ENCODE measurements at places on chromosomes 13 and 19.

- H3K4me3 ChIP-seq: no peak overlapping the region
- peaks cover 17% of the 10 kb centered on the region for H3K4me1 ChIP-seq
- peaks cover 21% of the 10 kb centered on the region for H3K36me3 ChIP-seq
- DNase-seq: no peak
- H3K27ac ChIP-seq: no peak overlapping the region
Measured at GRCh38 chr13:41048640-41049039, 12.7 kb upstream of the WBP4 start.

DNA sequence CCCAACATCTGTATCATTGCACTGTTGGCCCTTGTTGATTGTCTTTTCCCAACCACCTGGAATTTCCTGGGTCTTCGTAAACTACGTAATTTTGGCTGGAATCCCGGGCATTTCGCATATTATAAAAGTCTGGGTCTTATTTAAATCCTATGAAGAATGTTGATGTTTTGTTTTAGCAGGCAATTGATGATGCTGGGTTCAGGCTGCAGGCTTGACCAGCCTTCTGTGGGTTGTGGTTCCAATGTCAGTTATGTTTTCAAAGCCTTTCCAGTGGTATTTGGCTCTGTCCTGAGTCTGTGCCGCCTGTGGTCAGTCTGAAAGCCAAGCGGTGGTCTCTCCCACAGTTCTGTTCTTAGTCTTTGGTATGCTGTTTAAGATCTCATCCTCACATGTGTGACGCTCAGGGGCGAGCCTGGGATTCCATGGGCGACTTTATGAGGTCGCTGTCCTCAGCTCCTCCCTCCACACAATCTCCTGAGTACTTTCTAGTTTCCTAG, 12.4 kb downstream of the SLC35E1 start:
- H3K4me1 ChIP-seq: peaks cover 20% of the 10 kb centered on the region
- H3K27me3 ChIP-seq: no peaks in the 10 kb centered on the region
- DNase-seq: no peak

GRCh38 chr13:49635599-49636433, 7.5 kb downstream of the ARL11 start:
- no peaks in the 10 kb centered on the region for H3K36me3 ChIP-seq
- H3K4me1 ChIP-seq: peaks cover 4% of the 10 kb centered on the region
- H3K27ac ChIP-seq: no peak overlapping the region
- peak overlapping the region; percentile 52 for H3K4me3 ChIP-seq
- no peaks in the 10 kb centered on the region for H3K27me3 ChIP-seq

DNA sequence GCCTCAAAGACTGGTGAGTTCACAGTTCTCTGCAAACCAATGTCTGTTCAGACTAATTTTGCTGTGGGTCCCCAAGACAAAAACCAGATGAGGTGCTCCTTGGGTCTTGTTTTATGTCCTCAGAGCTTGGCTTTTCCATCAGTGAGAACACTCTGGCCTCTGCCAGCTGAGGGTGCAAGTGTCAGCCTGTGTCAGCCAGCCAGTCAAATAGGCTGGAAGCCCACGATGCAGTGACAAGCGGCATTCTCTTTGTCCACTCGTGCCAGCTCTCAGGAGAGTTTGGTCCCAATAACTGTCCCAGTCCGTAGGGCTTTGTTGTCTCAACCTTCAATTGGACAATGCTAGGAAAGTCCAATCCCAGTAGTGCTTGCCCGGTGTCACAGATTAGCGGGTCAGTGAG, 9.4 kb upstream of the AKT2 start:
- no peak overlapping the region for H3K4me3 ChIP-seq
- H3K36me3 ChIP-seq: no peaks in the 10 kb centered on the region
- H3K4me1 ChIP-seq: no peaks in the 10 kb centered on the region
- DNase-seq: no peak
- H3K27me3 ChIP-seq: no peaks in the 10 kb centered on the region
- H3K27ac ChIP-seq: no peak overlapping the region

GRCh38 chr13:25778365-25778764, 273.5 kb downstream of the SHISA2 start:
- no peaks in the 10 kb centered on the region for H3K27me3 ChIP-seq
- no peaks in the 10 kb centered on the region for H3K4me1 ChIP-seq
- H3K36me3 ChIP-seq: no peaks in the 10 kb centered on the region
- H3K4me3 ChIP-seq: no peak overlapping the region
- DNase-seq: no peak

- no peak overlapping the region for H3K27ac ChIP-seq
- H3K4me1 ChIP-seq: no peaks in the 10 kb centered on the region
- no peaks in the 10 kb centered on the region for H3K36me3 ChIP-seq
- H3K27me3 ChIP-seq: no peaks in the 10 kb centered on the region
- H3K4me3 ChIP-seq: no peak overlapping the region
Measured at GRCh38 chr13:112452380-112453206, 76.4 kb downstream of the SPACA7 start.

GRCh38 chr13:21071924-21072323, 10.5 kb upstream of the LATS2 start:
- H3K4me3 ChIP-seq: no peak overlapping the region
- no peaks in the 10 kb centered on the region for H3K36me3 ChIP-seq
- no peak overlapping the region for H3K27ac ChIP-seq

GRCh38 chr13:20270163-20270865, 38.2 kb upstream of the GJB6 start:
- DNase-seq: no peak
- no peak overlapping the region for H3K4me3 ChIP-seq
- H3K36me3 ChIP-seq: no peaks in the 10 kb centered on the region
- no peaks in the 10 kb centered on the region for H3K4me1 ChIP-seq

DNA sequence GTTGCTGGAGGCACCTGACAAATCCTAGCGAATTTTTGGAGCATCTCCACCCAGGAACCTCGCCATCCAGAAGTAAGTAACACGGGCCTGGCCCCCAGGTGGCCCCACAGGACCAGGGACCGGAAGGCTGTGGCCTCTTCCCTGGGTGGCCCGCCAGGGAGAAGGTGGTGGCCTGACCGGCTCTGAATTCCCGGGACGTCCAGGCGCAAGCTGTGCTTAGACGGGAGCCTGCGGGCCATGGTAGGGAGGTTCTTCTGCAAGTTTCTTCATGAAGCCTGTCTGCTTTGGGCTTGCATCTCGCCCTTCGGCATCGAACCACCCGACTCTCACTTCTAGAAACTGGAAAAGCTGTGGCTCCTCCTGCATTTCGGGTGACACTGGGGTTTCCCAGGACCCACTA, 47.4 kb downstream of the KDM4B start:
- no peak for DNase-seq
- no peak overlapping the region for H3K27ac ChIP-seq
- H3K36me3 ChIP-seq: peaks cover 8% of the 10 kb centered on the region
- H3K4me1 ChIP-seq: peaks cover 2% of the 10 kb centered on the region
- H3K27me3 ChIP-seq: no peaks in the 10 kb centered on the region

- no peak within 1 kb of the TSS for H3K27ac ChIP-seq
- peaks cover 8% of the 10 kb centered on the region for H3K27me3 ChIP-seq
Measured at GRCh38 chr19:7762719-7763293, at the start of gene CLEC4M. Gene CLEC4M (plus strand): TSS chr19:7763243. CDS start chr19:7763267, 24 bp downstream.

- no peaks in the 10 kb centered on the region for H3K27me3 ChIP-seq
- no peak overlapping the region for H3K27ac ChIP-seq
- no peaks in the 10 kb centered on the region for H3K36me3 ChIP-seq
Measured at GRCh38 chr13:74871369-74872070, 610.4 kb downstream of the TBC1D4 start.

DNA sequence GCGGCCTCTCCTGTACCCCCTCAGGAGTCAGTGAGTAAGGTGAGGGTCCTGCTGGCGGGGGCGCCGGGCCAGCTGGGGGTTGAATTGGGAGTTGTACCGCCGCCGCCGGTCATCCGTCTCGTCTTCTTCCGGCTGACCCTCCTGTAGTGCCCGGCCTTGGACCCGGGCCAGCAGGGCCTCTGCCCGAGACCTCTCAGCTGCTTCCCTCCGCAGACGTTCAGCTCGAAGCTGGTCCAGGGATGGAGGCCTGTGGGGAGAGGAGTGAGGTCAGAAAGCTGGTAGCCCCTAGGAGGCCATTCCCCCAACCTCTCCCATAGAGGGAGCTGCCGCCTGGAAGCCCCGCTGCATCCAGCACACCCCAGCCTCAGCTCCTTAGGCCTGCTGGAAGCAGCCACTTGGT, 3.8 kb downstream of the LENG1 start:
- peaks cover 49% of the 10 kb centered on the region for H3K4me1 ChIP-seq
- peaks cover 58% of the 10 kb centered on the region for H3K36me3 ChIP-seq
- no peaks in the 10 kb centered on the region for H3K27me3 ChIP-seq
- DNase-seq: no peak

DNA sequence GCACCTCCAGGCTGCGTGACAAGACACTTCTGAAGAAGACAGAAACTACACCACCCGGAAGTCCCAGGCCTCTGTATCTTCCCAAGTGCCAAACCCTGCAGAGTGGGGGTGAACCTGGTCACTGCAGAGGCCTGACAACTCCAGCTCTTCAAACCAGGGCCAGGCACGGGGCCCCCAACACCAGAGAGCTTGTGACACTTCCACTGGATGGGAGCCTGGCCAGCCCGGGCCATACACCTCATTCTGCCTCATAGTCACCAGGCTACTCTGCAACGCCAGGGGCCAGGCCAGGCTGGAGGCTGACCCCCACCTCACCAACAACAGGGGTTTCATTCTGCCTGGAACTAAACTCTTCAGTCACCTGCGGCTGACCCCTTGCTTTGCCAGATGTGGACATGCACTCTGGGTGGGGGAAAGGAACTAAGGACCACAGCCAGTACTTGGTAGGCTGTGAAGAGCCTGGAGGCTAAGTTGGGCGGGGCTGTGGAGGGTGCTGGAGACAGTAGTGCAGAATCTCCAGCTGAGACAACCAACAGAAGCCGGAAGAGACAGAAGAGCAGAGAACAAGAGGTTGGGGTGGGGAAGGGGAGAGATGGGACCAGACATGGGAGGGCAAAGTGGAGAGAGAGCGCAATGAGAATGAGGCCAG, 23.0 kb downstream of the TUBA3C start:
- no peak overlapping the region for H3K27ac ChIP-seq
- no peaks in the 10 kb centered on the region for H3K27me3 ChIP-seq
- H3K36me3 ChIP-seq: no peaks in the 10 kb centered on the region
- DNase-seq: no peak

- no peak overlapping the region for H3K4me3 ChIP-seq
- H3K36me3 ChIP-seq: no peaks in the 10 kb centered on the region
- peaks cover 4% of the 10 kb centered on the region for H3K27me3 ChIP-seq
- no peak overlapping the region for H3K27ac ChIP-seq
- no peaks in the 10 kb centered on the region for H3K4me1 ChIP-seq
Measured at GRCh38 chr19:15149737-15150136, 42.5 kb downstream of the SYDE1 start.

DNA sequence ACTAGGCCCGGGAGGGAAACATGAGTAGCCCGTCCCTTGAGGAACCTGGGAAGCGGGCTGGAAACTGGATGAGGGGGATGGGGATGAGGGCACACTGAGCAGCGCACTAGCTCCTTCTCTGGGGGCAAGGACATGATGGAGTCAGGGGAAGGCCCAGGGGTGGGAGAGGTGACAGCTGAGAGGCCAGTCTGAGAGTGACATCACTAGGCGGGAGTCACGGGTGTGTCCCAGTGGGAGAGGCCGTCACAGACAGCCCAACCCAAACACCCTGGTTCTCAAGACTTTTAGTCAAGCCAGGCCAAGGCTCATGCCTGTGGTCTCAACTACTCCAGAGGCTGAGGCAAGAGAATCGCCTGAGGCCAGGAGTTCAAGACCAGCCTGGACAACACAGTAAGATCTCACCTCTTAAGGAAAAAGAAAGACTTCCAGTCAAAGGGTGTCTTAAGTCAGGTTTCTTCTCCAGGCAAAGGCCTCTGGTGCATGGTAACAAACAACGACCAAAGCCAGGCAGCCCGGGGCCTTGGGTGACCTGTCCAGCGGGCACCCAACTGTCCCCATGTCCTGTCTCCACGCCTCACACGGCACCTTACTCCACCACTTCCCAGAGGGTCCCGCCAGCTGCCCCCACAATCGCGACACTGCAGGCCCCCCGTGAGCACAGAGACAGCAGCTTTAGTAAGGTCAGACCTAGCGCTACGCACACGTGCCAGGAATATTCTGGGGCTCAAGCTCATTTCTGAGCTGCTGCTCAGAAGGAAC, 25.5 kb upstream of the TIMM44 start:
- no peak for DNase-seq
- H3K27me3 ChIP-seq: no peaks in the 10 kb centered on the region
- H3K4me3 ChIP-seq: no peak overlapping the region
- H3K27ac ChIP-seq: no peak overlapping the region

- no peak for DNase-seq
- peak overlapping the region; percentile 31 for H3K27ac ChIP-seq
- peaks cover 45% of the 10 kb centered on the region for H3K4me1 ChIP-seq
- peaks cover 66% of the 10 kb centered on the region for H3K36me3 ChIP-seq
- H3K27me3 ChIP-seq: no peaks in the 10 kb centered on the region
Measured at GRCh38 chr19:38700350-38700901, 43.8 kb downstream of the CAPN12 start.

GRCh38 chr19:16435999-16436650, 35.6 kb downstream of the EPS15L1 start:
- DNase-seq: no peak
- H3K4me3 ChIP-seq: no peak overlapping the region
- no peaks in the 10 kb centered on the region for H3K27me3 ChIP-seq
- H3K27ac ChIP-seq: peak overlapping the region; percentile 30

DNA sequence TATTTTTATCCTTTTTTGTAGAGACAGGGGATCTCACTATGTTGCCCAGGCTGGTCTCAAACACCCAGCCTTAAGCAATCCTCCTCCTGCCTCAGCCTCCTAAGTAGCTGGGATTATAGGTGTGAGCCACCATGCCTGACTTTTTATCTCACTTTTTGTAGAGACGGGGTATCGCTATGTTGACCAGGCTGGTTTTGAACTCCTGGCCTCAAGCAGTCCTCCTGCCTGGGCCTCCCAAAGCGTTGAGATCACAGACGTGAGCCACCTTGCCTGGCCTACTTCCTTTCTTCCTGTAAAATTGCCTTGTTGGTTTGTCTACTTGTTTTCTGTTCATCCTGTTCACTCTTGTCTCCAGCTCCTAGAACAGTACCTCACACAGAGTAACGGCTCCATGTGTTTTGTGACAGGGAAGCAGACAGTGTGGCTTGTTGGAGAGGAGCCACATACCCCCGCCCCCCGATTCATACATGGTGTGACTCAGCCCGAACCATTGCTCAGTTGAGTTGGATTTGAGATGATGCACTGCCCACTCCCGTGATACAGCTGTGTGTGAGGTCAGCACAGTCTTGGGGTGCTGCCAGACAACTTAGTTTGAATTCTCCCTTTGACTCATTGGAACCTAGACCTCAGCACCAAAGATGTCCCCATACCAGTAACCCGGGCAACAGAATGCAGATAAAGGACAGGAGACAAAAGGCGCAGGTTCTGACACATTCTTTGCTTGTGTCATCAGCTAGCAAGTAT, 34.2 kb downstream of the GPR42 start:
- no peak overlapping the region for H3K27ac ChIP-seq
- peaks cover 16% of the 10 kb centered on the region for H3K4me1 ChIP-seq
- no peaks in the 10 kb centered on the region for H3K36me3 ChIP-seq
- H3K27me3 ChIP-seq: peaks cover 16% of the 10 kb centered on the region

GRCh38 chr13:104597546-104598180, 1531.4 kb upstream of the SLC10A2 start:
- no peaks in the 10 kb centered on the region for H3K27me3 ChIP-seq
- H3K27ac ChIP-seq: no peak overlapping the region
- DNase-seq: no peak
- no peaks in the 10 kb centered on the region for H3K4me1 ChIP-seq

- H3K4me1 ChIP-seq: peaks cover 7% of the 10 kb centered on the region
- no peak for DNase-seq
- no peak overlapping the region for H3K4me3 ChIP-seq
- no peak overlapping the region for H3K27ac ChIP-seq
- peaks cover 2% of the 10 kb centered on the region for H3K27me3 ChIP-seq
Measured at GRCh38 chr19:33432015-33432414, 58.5 kb downstream of the CEBPG start.

Measured in activated CD4-positive, alpha-beta memory T cell treated with anti-CD3 and anti-CD28 coated beads, Interleukin-2, amount 10 ng/mL, durations not matched to agents 7 days and 5 days (primary cell).